ENCODE measurements at places on chromosomes 2 and 18. TPM values are rescaled to one million over a fixed set of nuclear protein-coding genes. Genes with fewer than 3 reads are reported as not detected.

Gene ODC1
- total RNA-seq, result 63.3 TPM

Gene MRPL53
- 105 TPM for total RNA-seq

Gene NPPC
- not detected for total RNA-seq

Gene GKN1
- not detected for total RNA-seq

Gene IGFBP5
- not detected for total RNA-seq

Gene RTP5
- total RNA-seq, result 0.07 TPM

Gene SIX2
- not detected for total RNA-seq

Gene SH2D6
- total RNA-seq, result 0.52 TPM

Gene SPC25
- 36.2 TPM for total RNA-seq

Gene ST6GAL2
- not detected for total RNA-seq

Gene TRIM54
- not detected for total RNA-seq

Gene NOL4
- total RNA-seq, result not detected

Gene LYPD1
- not detected for total RNA-seq

Gene UCN
- 1.5 TPM for total RNA-seq

Gene SERPINB4
- not detected for total RNA-seq

Gene NOSTRIN
- total RNA-seq, result not detected

Gene ANKRD36
- total RNA-seq, result 66.5 TPM

Gene FBXO15
- 0.41 TPM for total RNA-seq

Gene CDCA7
- total RNA-seq, result 116 TPM

Gene MC5R
- total RNA-seq, result 0.09 TPM

Gene ALPI
- not detected for total RNA-seq

Gene ANKRD30BL
- not detected for total RNA-seq

Gene ASPRV1
- total RNA-seq, result 1.3 TPM

Gene INHA
- not detected for total RNA-seq

Gene NTSR2
- total RNA-seq, result not detected

Gene RSAD2
- total RNA-seq, result 35.0 TPM

Gene KCNJ3
- not detected for total RNA-seq

Gene ITGA6
- 2.6 TPM for total RNA-seq

Gene AMER3
- total RNA-seq, result not detected

Gene CTIF
- 2.4 TPM for total RNA-seq

Gene STON1
- 1.7 TPM for total RNA-seq

Gene KRTCAP3
- total RNA-seq, result 3.8 TPM

Gene SP5
- total RNA-seq, result 0.09 TPM

Gene CYS1
- total RNA-seq, result 0.70 TPM

Gene UGT1A9
- not detected for total RNA-seq

Gene ALPP
- total RNA-seq, result not detected

Gene VAMP5
- total RNA-seq, result 65.6 TPM

Gene SOCS6
- total RNA-seq, result 3.2 TPM

Gene SP140
- 117 TPM for total RNA-seq

Gene PDCD1
- 8.3 TPM for total RNA-seq

Gene CFAP210
- not detected for total RNA-seq

Gene PAX3
- not detected for total RNA-seq

Gene KCNIP3
- total RNA-seq, result not detected

Gene VIL1
- not detected for total RNA-seq

Gene MAB21L4
- not detected for total RNA-seq

All from T-helper 2 cell treated with Interferon-gamma antibody and Interleukin-4, amounts not matched to agents 100 ng/mL and 5 ng/mL, for 36 hours (primary cell).